ENCODE measurements at places on chromosomes 1 and 21.
A peak's percentile ranks its signal among the peaks of the same experiment; 100 is the strongest.

DNA sequence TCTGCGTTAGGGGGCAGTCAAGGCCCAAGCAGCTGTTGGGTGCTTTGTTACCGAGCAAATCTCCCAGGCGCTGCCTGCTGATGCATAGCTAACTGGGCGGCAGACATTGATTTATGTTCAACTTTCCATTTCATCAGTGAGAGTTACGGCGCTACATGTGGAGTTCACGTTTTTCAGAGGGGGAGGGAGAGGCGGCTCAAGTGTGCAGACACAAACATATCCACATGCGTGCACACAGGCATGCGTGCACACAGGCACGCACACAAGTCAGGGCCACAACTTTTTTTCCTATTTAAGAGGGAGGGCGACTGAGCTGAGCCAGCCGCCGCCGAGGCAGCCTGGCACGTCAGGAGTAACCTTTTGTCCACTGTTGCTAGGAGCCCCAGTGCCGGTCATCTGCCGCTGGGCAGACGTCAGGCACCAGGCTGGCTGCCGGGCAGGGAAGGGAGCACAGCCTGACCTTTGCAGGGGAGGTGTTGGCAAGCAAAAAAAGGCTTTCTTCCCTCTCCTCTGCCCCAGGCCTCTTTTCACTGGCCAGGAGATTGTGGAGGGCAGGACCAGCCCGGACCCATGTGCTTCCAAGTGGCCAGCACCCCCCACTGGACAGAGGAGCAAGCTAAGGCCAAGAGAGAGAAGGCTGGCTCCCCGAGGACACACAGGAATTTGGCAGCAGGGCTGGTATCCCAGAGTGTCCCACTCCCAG lies 73.3 kb downstream of the MRPL37 start:
- no peak for DNase-seq

GRCh38 chr1:113271039-113271438 lies 119.3 kb upstream of the MAGI3 start:
- no peak for DNase-seq

GRCh38 chr1:228161362-228161761 lies 4.2 kb upstream of the IBA57 start:
- DNase-seq, result no peak

DNA sequence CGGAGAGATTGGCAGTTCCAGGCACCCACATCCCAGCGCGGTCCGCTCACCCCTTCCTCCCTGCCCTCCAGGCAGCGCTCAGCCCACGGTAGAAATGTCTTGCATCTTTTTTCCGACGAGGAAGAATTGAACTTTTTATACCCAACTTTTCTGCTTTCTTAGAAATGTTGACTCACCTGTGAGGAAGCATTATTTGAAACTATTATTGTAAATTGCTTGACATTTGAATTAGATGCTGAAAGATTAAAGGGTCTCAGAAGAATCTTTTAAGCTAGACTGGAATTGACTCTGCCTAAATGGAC lies 912 bp upstream of the SIPA1L2 start:
- DNase-seq, result no peak

DNA sequence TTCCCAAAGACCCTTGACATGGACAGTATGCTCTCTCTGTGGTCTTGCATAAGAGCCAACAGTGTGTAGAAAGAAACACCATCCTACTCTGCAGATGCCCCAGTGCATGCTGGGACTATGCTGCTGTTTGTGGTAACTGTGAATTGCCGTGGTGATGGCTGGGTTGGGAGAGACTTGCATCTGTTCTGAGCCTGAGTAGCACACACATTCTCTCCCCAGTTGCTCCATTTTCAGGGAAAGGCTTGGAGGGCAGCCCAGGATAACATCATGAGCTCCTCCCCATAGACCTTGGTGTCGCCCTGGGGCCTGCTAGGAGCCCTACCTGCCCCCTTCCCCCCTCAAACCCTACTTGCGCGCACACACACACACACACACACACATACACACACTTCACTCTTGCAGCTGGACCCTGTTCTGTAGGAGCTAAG lies 120.9 kb upstream of the IPO9 start:
- no peak for DNase-seq

DNA sequence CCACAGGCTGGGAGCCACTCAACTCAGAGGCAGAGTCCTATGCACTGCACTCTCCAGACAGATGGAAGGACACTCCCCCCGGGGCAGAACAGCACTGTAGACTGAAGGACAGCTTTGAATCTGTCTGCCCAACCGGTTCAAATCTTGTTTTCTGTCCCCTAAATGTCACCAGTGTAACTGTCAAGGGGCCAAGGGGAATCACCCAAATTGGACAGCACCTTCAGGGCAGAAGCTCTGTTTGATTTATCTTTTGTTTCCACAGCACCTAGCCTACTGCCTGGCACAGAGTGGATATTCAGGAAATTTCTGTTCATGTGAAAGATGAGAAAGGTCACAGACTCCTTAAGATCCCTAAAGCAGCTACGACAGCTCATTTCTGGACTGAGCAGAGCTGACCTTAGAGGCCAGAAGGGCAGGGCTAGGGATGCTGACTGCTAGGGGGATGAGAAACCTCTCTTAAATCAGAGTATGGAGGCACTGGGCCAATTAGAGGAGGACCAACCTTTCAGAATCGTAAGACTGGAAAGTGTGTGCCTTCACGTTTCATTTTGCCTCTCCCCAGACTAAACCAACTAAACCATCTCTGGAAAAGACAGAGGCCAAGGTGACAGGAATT lies 41.0 kb downstream of the ITPKB start:
- DNase-seq, result no peak

DNA sequence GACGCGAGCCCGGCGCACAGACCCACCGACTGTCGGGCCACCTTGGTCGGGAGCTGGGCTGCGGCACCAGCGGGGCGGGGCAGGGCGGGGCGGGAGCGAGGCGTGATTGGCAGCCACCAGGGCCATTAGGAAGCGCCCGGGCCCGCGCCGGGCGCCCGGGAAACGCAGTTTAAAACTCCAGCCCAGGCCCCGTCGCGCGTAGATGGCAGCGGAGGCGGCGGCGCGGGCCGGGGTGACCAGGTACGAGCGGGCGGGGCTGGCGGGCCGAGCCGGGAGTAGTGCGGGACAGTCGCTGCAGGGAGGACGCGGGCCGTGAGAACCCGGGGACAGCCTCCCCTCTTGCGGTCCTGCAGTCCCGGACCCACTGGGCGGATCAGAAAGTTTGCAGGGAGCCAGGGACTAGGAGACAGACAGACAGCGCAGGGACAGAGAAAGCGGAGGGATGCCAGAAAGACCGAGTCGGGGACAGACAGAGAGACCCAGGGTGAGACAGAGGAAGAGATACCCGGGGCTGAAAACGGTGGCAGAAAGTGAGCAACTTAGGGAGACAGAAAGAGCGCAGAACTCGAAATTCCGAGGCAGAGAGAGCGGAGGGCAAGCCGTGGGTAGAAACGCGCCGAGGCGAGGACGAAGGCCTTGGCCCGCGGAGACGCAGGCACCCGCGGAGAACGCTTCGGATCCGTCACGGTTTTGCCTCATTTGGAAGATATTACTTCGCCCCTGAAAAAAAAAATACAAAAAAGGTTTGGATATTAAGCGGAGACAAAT lies at the start of gene DMBX1:
Gene DMBX1 (plus strand): TSS at position 199 of the 768 bp plus-strand sequence. CDS start 17,175 bp downstream, outside the sequence.
- DNase-seq, result peak; percentile 84

- no peak for DNase-seq
Observed at GRCh38 chr1:72705921-72706320, 423.6 kb upstream of the NEGR1 start.

DNA sequence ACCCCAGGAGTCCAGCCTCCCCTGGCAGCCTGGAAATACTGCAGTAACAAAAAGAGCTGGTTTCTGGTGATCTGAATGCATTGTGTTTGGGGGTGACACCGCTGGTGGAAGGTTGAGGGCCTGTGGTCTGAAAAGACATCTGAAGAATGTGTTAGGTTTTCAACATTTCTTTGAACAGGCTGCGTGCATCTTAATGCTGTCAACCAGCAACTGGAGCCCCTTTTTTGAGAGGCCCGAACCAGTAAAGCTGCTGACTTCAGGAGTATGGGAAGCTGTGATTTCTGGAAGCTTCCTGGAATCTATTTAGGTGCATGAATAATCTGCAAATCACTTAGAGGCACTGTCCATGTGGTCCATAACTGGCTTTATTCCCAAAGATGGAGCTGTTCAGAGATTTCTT lies 17.0 kb downstream of the ATP5PO start:
- no peak for DNase-seq

- no peak for DNase-seq
Observed at GRCh38 chr1:36965275-36966159, 68.8 kb downstream of the GRIK3 start.

- DNase-seq, result no peak
Observed at GRCh38 chr1:37861151-37861550, 1.8 kb upstream of the MTF1 start.

All from RWPE1 (cell line).